Stimulated activated CD8-positive, alpha-beta memory T cell treated with anti-CD3 and anti-CD28 coated beads, Interleukin-7, amount 100 ng/mL, for 1 hour (primary cell): ENCODE measurements at places on chromosomes 2 and 18.

GRCh38 chr2:232816657-232817056 lies 40.3 kb upstream of the KCNJ13 start:
- no peak for DNase-seq

DNA sequence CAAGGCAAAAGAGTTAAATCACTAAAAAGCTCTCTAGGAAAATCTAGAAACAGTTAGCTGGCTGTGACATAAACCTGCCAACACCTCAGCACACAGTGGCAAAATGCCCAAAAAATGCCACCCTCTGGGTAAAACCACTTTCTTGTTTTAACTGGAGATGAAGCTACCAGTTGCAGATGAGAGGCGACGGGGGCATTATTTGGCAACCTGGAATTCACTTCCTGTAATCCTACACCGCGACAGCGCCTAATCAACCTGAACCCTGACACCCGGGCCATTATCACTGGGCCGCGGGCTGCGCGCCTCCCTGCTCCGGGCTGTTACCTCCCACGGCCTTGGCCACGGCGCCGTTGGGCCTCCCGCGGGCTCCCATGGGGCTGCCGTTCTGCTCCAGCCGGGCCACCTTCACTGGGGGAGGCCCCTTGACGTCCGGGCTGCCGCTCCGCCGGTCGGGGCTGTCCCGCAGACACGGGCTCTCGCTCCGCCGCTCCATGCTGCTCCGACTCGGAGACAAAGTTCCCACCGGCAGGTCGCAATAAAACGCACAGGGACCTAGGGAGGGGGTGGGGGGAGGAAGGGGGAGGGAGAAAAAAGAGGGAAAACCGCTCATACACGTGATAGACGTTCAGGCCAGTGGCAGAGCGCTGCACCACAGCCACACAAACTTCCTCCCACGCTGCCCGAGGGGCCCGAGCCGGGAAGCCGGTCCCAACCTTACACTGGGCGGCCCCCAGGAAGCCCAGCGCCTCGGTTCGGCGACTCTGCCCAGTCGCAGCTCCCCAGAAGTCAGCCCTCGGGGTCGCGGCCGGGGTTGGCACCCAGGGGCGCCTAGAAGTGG lies 2.0 kb downstream of the SATB2 start:
- no peak for DNase-seq

DNA sequence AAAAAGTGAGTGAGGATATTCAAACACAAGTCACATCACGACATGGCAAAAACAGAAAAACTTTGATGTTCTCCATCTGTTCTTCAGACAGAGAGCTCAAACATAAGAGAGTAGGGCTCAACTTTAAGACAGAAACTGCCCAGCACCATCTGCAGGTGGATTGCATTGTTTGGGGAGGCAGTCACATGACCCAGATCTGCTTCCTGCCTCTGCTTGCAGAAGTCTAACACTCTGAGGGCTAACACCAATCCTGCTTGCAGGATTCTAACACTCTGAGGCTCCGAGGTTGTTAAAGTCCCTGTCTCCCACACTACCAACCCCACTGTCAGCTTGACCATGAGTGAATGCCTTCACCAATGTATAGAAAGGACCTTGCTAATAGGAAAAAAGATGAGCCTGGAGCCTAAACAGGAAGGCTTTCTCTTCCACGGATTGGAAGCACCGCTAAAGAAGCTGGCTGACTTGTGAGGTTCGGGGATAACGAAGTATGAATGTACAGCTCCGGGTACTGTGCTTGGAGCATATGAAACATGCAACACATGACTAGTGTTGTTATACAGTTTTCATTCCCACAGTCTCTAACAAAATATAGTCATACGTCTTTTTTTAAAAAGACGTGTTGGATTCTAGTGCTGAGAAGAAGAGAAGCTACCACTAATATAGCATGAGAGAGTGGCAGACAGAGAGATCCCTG lies 176.6 kb upstream of the CREB1 start:
- DNase-seq = no peak

DNA sequence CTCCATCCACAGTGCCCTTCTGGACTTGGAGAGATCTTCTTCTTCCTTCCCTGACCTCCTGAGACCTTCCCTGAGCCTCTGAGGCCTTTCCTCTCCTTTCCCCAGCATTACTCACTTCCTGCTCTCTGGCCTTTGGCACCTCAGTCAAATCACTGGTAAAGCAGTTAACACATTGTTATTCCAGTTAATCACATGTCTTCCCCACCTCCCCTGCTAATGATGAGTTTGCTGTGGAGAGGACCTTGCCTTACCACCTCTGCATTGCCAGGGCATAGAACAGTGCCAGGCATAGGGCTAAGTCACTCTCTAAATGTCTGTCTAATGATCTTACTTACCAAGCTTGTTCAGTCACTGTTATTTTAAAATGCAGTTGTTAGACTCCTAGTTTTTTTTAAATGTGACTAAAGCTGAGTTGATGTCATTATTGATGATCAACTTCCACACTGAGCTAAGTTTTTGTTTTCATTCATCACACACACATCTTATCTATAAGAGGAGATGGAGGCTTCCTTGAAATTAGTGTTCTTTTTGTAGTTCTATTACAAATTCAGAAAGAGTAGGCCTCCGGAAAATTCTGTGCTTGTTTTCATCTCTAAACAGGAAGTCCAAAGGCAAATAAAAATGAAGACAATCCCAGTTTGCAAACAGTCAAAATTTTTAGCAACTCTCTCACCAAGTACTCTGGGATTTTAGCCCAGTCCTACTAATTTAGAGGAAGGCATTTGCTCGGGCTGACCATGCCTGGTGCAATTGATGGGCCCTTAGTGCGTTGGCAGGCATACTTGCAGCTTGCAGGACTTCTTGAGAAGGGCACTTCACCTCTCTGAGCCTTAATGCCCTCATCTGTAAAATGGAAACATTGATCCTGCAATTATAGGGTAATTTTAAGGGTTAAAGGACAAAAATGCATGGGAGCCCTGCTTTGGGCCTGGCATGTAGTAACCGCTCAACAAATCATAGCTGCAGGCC lies 113.7 kb upstream of the SPRED2 start:
- no peak for DNase-seq

- no peak for DNase-seq
These were observed at the start of gene RESP18 for GRCh38 chr2:219332542-219332941. TSS of gene RESP18 (minus strand) at chr2:219332744.

- DNase-seq = no peak
These were observed 61.7 kb downstream of the MEX3C start for GRCh38 chr18:51135795-51136194.

- DNase-seq = no peak
These were observed 520 bp upstream of the CYP20A1 start for GRCh38 chr2:203238292-203238703.

DNA sequence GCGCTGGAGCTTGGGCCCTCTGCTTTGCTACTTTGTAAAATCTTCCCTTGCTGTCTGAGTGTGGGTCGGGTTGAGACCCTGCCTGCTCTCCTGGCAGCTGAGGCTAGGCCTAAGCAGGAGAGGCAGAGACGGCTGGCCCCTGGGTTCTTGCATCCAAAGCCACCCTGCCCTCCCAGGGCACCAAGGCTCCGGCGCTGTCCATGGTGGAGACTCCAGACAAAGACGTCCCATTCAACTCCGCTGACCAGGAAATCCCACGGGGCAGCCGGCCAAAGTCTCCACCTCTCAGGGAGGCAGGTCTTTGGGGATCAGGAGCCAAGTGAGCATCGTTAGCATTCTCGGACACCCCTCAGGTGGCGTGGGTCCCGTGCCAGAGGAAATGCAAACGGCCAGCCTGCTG lies 2.6 kb upstream of the PRLH start:
- DNase-seq = no peak

DNA sequence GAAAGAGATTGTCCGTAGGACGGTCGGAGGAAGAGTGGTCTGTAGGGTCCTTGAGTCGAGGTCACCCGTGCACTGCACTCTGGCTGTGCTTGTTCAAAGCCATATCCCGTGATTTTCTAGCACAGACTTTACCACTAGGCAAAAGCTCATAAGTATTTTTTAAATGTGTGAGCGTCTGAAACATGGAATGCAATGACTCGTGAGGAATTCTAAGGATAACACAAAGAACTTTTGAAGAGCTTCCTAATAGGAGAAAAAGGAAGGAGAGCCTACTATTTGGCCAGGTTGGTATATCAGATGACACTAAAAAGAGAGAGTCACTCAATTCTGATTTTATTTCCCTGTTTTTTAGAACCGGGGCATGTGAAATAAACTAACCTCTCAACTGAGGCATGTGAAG lies 68.3 kb downstream of the CD28 start:
- DNase-seq = no peak

GRCh38 chr18:48325115-48325665 lies 84.0 kb downstream of the ZBTB7C start:
- DNase-seq = no peak

DNA sequence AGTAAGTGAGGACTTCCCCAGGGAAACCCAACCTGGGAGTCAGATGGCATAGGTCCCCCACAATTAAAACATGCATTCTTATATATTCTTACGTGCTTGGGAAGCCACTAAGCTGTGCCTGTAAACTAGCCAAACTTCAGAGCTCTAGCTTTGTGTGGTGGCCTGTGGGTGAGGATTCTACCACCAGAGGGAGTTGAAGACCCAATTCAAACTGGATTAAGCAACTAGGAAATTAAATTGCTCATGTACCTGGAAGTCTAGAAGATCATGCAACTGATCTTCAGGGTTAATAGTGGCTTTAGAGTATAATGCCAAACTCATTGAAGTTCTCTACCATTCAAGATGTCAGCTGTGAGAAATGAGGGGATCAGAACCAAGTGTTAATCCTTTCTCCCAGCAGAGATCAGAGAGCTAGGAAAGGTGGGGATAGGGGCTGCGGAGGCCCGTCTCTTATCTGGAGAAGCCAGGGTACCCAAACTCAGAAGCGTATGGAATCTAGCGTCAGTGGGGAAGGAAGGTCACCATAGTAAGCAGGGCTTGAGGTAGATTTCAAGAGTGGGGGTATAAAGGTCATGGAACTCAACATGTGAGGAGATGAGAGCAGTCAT lies 53.2 kb upstream of the CCDC85A start:
- DNase-seq = no peak
